ENCODE measurements at places on chromosomes 3 and 15.

- DNase-seq = no peak
These were observed 61.3 kb downstream of the SMAD3 start for GRCh38 chr15:67126551-67127330.

DNA sequence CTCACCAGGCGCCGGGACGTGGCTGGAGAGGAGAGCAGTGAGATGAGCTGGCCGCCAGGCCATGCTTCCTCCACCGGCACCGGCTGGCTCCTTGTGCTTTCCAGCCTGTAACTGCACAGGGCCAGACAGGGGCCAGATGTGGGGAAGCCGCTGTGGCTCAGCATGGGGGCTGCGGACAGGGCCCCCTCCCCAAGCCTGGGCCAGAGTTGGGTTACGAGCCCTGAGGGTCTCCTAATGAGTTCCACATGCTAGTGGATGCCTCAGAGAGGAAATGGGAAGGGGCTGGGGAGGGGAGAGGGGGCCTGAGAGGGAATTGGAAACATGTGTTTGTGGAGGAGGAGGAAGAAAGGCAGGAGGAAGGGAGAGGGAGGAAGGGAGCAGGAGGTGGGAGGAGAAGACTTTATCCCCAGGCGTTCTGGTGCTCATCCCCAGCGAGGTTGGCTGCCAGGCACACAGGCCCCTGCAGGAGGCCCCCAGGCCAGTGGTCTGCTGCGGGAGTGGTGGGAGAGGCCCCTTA is 11.7 kb upstream of the DUSP7 start:
- no peak for DNase-seq

- DNase-seq = no peak
These were observed 136.5 kb downstream of the TPRA1 start for GRCh38 chr3:127454051-127454450.

DNA sequence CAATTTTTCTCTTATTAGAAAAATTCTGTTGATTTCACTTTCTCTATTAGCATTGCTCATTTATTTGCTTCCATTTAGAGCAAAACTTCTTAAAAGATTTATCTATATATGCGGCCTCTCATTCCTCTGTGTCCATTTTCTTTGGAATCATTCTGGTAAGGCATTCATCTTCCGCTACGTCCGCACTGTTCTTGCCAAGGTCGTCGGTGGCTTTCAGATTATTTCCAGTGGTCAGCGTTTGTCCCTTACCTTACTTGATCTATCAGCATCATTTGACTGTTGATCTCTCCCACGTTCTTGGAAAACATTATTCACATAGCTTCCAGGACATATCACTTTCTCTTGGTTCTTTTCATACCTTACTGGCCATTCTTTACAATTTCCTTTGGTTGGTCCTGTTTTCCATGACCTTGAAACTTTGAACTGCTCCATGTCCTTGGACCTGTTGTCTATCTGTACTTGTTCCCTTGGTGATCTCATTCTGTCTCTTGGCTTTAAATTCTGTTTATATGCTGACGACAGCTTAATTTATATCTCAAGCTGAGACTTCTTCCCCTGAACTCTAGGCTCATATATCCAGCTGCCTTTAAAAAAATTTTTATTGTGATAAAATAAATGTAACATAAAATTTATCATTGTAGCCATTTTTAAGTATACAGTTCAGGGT is 54.5 kb downstream of the SLMAP start:
- DNase-seq = no peak

- DNase-seq = no peak
These were observed 12.8 kb downstream of the CPB1 start for GRCh38 chr3:148840451-148840850.

GRCh38 chr15:31598620-31599019 is 272.0 kb downstream of the KLF13 start:
- no peak for DNase-seq

DNA sequence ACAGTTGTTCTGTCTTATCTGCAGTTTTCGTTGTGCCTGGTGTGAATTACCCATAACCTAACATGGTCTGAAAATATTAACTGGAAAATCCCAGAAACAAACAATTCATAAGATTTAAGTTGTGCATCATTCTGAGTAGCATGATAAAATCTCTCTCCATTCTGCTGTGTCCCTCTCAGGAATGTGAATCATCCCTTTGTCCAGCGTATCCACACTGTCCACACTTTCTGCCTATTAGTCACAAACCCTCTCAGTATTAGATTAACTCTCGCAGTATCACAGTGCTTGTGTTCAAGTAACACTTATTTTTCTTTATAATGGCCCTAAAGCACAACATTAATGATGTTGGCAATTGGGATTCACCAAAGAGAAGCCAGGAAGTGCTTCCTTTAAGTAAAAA is 203.2 kb downstream of the CGGBP1 start:
- peak; percentile 14 for DNase-seq

DNA sequence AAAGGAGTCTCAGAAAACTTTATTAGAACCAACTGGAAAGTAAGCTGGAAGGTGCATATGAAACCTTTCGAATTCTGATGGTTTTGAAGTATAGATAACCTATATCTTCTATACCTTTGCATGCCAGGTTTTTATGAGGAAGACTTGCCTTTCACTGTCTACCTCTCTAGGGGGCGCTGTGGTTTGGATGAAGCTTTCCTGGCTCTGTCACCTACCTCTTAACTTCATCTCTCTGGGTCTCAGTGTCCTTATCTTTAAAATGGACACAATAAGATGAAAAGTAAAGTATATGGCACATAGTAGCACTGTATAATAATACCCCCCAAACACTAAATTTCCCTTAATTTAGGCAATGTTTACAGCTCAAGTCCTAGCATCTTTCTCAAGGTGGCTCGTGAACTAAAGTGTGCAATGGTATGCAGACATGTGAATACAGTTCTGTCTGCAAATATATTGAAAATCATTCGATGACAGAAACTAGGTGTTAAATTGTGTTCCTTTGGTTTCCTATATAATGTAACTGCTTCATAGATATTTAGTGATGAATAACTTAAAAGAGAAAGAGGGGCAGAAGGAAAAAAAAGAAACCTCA is 314.3 kb downstream of the CHST2 start:
- no peak for DNase-seq

GRCh38 chr3:13116426-13116825 is 43.2 kb upstream of the IQSEC1 start:
- no peak for DNase-seq

DNA sequence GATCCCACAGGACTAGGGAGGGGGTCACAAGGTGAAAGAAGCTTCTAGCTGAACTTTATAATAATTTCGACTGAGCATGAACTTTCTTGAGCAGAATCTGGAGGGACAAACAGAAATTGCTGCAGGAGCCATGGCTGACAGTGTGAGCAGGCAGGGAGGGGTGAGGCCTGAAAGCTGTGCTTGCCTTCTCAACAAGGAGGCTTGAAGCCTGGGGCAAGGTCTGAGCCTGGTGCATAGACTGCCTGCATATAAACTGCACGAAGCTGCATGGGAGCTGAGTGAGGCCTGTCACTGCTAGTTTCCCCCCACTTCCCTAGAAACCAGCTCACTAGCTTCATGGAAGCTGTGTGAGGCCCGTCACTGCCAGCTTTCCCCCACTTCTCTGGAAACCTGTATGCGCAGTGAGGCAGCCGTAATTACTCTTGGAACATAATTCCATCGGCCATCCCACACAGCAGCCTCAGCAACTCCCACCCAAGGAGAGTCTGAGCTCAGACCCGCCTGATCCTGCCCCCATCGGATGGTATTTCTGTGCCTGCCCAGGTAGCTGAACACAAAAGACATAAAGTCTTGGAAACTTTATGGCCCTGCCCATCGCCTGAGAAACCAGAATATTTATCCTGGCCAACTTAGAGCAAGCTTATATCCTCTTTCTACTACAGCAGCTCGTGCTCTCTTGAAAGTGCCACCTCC is 136.5 kb downstream of the PLCH1 start:
- no peak for DNase-seq

GRCh38 chr3:115838786-115839185 is 215.5 kb downstream of the GAP43 start:
- DNase-seq = no peak

DNA sequence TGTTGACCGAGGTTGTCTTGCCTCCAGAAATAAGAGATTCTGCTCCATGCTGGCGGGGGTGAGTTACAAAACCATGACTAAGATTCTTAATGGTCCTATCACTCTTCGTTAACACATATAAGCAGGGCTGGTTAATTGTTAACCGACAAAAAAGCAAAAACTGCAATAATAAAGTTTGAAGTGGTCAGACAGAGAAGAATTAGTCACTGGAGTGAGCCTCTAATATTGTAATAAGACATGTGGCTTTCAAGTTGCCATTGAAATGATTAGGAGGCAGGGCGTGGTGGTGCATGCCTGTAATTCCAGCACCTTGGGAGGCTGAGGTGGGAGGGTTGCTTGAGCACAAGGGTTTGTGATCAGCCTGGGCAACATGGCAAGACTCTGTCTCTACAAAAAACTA is 78.4 kb upstream of the NR2F2 start:
- DNase-seq = no peak
